Fibroblast of lung (primary cell): ENCODE measurements at places on chromosomes 5 and 9. TPM values are rescaled to one million over a fixed set of nuclear protein-coding genes. Genes with fewer than 3 reads are reported as not detected.
A peak's percentile ranks its signal among the peaks of the same experiment; 100 is the strongest.

S100Z gene
- not detected in 2 replicates for polyA plus RNA-seq

RAD17 gene
- polyA plus RNA-seq = 14.9 and 16.3 TPM in 2 replicates

CEMIP2 gene
- polyA plus RNA-seq = 35.1 and 38.7 TPM in 2 replicates

PAPPA gene
- 5.0 and 8.8 TPM in 2 replicates for polyA plus RNA-seq

OR13C3 gene
- polyA plus RNA-seq = not detected in 2 replicates

CDKN2B-AS1 gene
- 1.1 and 1.7 TPM in 2 replicates for polyA plus RNA-seq

DNA sequence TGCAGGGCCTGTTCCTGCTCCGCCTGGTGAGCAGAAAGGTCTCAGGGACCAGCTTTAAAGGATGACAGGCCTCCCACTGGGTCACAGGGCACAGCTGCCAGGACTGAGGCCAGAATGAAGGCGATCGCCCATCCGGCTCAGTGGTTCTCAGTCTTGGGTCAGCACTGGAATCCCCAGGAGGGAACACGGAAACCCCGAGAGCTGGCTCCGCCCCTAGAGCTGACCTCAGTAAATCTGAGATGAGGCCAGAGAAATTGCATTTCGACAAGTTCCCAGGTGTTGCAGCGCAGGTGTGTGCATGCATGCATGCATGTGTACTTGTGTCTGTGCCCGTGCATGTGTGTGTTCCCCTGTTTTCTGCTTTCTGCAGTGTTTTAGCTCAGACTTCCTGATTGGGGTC is 47.2 kb upstream of the KCNMB1 start:
- no peak overlapping the region for H3K4me3 ChIP-seq
- H3K4me1 ChIP-seq = no peaks in the 10 kb centered on the region
- H3K27ac ChIP-seq = no peak overlapping the region
- DNase-seq = no peak
- H3K27me3 ChIP-seq = no peaks in the 10 kb centered on the region

DNA sequence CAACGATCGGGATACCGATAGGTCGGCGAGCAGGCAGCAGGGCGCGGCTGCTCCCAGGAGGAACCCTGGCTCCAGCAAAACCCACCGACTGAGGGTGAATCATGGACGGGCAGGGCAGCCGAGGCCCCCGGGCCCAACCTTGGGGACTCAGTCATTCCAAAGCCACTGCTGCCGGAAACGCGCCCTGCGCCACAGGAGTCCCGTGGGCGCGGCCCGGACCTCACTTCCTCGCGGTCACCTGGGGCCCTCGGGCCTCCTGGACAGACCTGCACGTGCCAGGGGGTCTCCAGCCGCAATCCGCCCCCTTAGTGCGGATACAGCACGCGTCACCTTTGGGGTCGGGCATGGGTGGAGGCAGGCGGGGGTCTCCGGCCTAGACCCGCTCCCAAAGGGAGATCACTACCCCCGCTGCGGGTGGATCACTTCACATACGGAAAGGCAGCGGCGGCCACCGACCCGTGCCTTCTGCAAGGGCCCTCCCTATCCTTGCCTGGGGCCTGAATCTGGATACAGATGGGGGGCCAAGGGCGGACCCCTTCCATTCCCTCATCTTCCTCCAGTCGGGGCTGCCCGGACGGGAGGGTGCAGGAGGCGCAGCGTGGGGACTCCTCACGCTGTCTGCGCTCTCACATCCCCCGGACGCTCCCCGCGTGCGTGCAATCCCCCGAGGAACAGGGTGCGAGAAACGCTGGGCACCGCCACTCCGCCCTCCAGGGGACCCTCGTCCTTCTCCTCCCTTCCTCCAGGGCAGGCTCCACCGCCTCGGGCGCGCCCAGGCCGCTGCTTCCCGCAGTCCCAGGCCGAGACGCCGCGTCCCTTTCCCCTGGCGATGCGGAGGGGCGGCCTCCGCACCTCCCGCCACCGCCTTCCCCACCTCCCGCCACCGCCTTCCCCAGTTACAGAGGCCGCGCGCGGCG is 586 bp downstream of the TXN start:
- H3K36me3 ChIP-seq = no peaks in the 10 kb centered on the region
- peak; percentile 15 for DNase-seq
- H3K4me1 ChIP-seq = peaks cover 6% of the 10 kb centered on the region

- H3K27ac ChIP-seq = no peak overlapping the region
- H3K27me3 ChIP-seq = peaks cover 3% of the 10 kb centered on the region
- no peaks in the 10 kb centered on the region for H3K36me3 ChIP-seq
- no peak for DNase-seq
- no peaks in the 10 kb centered on the region for H3K4me1 ChIP-seq
These were observed 32.9 kb downstream of the FAM163B start for GRCh38 chr9:133576031-133576874.

DNA sequence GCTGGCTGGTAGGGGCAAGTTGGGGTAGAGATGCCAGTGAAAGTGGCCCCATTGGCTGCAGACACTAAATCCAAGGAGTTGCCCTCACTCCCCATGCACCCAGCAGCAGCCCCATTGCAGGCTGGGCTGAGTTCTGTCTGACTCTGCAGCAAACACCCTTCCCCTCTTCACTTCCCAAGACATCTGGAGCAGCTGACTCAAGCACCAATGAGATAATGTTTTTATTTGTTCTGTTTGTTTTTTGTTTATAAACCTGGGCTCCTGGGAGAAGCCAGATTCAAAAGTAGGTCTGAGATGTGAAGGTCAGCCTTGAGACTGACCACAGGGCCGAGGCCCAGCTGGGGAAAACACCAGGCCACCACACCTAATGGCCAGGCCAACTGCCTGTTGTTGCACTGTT is 545.9 kb upstream of the KLF4 start:
- peak overlapping the region; percentile 48 for H3K27ac ChIP-seq
- no peak overlapping the region for H3K4me3 ChIP-seq
- H3K27me3 ChIP-seq = no peaks in the 10 kb centered on the region
- DNase-seq = no peak

- no peaks in the 10 kb centered on the region for H3K4me1 ChIP-seq
- no peak overlapping the region for H3K27ac ChIP-seq
- DNase-seq = peak; percentile 69
- no peaks in the 10 kb centered on the region for H3K36me3 ChIP-seq
These were observed 144.9 kb downstream of the MYO10 start for GRCh38 chr5:16791036-16791705.

DNA sequence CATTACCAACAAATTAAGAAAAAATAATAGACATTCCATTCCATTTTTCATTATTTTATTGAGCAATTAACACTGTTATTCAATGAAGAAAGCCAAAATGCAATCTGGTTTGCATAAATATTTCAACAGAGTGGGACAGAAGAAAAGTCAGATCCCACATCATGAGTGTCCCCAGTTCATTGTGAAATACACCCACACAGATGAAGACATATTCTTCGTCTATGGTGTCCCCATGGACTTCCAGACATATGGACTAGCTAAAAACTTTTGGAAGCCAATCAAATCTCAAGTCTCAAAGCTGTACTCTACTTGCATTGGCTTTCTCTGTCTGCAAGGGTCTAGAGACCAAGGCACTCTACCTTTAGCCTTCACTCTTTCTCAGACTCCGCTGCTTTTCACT is 194.3 kb downstream of the SEMA5A start:
- H3K27ac ChIP-seq = no peak overlapping the region
- peaks cover 11% of the 10 kb centered on the region for H3K4me1 ChIP-seq
- DNase-seq = no peak

GRCh38 chr5:39896706-39897105 is 471.9 kb upstream of the DAB2 start:
- DNase-seq = no peak
- H3K4me1 ChIP-seq = no peaks in the 10 kb centered on the region
- no peak overlapping the region for H3K4me3 ChIP-seq

DNA sequence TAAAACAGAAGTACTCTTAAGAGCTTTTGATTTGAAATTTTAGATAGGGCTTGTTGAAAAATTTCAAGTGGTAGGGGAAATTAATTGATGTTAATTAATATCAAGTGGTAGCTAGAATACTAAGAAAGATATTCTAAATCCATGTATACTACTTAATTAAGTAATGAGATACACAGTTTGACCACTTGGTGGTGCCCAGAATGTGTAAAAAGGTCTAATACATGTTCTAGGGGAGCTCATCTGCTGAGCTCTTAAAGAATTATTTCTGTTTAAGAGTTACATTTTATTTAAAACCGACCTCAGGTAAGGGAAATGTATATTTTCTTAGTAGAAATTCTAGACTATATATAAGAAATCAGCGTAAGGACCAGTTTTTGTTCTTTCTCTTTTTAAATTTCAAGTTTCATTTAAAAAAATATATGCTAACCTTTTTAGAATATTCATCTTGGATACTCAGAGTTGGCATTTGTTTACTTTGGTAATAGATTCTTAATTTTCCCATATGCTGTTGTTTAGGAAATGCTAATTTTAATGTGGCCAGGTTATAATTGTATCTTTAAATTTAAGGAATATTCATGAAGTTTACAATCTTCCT is 61.5 kb downstream of the LNPEP start:
- H3K4me1 ChIP-seq = no peaks in the 10 kb centered on the region
- H3K27ac ChIP-seq = no peak overlapping the region
- peak; percentile 58 for DNase-seq
- no peaks in the 10 kb centered on the region for H3K36me3 ChIP-seq

GRCh38 chr9:15295761-15296405 is 11.1 kb downstream of the TTC39B start:
- peak; percentile 72 for DNase-seq
- H3K4me1 ChIP-seq = peaks cover 14% of the 10 kb centered on the region
- no peaks in the 10 kb centered on the region for H3K36me3 ChIP-seq
- no peaks in the 10 kb centered on the region for H3K27me3 ChIP-seq
- peak overlapping the region; percentile 84 for H3K27ac ChIP-seq

DNA sequence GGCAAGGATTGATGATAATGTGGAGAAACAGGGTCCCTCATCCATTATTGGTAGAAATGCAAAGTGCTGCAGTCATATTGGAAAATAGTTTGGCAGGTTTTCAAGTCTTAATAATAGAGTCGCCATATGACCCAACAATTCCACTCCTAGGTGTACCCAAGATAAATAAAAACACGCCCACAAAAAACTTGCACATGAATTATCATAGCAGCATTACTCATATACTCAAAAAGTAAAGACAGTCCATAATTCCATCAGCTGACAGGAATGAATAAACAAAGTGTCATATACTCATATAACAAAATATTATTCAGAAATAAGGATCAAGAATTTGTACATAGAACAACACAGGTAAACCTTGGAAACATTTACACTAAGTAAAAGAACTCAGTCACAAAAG is 242.9 kb upstream of the FTMT start:
- no peak overlapping the region for H3K4me3 ChIP-seq
- H3K4me1 ChIP-seq = no peaks in the 10 kb centered on the region

- no peaks in the 10 kb centered on the region for H3K27me3 ChIP-seq
- no peak overlapping the region for H3K27ac ChIP-seq
- no peak overlapping the region for H3K4me3 ChIP-seq
- no peaks in the 10 kb centered on the region for H3K4me1 ChIP-seq
- no peaks in the 10 kb centered on the region for H3K36me3 ChIP-seq
These were observed 88.1 kb downstream of the ITGA1 start for GRCh38 chr5:52875827-52876226.

- no peak overlapping the region for H3K27ac ChIP-seq
- H3K27me3 ChIP-seq = no peaks in the 10 kb centered on the region
- peak; percentile 40 for DNase-seq
- H3K36me3 ChIP-seq = peaks cover 5% of the 10 kb centered on the region
- H3K4me1 ChIP-seq = no peaks in the 10 kb centered on the region
These were observed 24.0 kb downstream of the NNT start for GRCh38 chr5:43627028-43627427.

GRCh38 chr9:87075537-87075936 is 128.2 kb upstream of the GAS1 start:
- no peaks in the 10 kb centered on the region for H3K27me3 ChIP-seq
- no peak overlapping the region for H3K4me3 ChIP-seq
- no peak for DNase-seq
- H3K27ac ChIP-seq = no peak overlapping the region
- H3K4me1 ChIP-seq = no peaks in the 10 kb centered on the region
- H3K36me3 ChIP-seq = no peaks in the 10 kb centered on the region

DNA sequence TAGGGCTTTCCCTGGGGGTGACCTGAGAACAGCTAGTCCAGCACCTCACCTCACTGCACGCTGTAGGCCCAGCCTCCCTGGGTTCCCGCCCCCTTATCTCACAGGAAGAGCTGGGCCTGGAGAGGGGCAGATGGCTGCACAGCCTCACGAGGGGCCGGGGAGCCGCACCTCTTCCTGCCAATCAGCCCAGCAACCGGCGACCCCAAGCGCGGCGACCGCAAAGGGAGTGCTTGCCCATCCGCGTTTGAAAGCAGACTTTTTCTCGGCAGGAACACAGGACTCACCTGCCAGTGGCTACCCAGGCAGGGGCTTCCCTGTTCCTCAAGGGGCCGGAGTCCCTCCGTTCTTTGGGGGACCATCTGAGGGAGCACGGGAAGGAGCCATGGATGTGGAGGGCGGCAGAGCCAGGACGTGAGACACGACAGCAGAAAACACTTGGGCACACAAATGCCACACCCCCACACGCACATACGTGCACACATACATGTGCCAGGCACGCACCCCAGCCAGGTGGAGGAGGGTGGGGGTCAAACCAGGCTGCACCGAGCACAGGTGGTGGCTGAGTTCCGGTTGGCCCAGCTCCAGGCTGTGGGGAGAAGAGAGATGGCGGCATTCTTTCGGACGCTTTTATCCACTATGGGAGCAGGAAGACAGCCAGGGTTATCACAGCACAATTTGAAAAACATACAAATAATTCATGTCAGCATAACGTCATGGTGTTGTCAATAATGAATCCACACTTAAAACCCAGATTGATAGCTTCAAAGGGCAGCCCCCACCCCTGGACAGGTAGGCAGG is 11.3 kb downstream of the TMEM250 start:
- no peaks in the 10 kb centered on the region for H3K36me3 ChIP-seq
- H3K27ac ChIP-seq = no peak overlapping the region
- peaks cover 18% of the 10 kb centered on the region for H3K4me1 ChIP-seq
- no peak overlapping the region for H3K4me3 ChIP-seq
- no peaks in the 10 kb centered on the region for H3K27me3 ChIP-seq

DNA sequence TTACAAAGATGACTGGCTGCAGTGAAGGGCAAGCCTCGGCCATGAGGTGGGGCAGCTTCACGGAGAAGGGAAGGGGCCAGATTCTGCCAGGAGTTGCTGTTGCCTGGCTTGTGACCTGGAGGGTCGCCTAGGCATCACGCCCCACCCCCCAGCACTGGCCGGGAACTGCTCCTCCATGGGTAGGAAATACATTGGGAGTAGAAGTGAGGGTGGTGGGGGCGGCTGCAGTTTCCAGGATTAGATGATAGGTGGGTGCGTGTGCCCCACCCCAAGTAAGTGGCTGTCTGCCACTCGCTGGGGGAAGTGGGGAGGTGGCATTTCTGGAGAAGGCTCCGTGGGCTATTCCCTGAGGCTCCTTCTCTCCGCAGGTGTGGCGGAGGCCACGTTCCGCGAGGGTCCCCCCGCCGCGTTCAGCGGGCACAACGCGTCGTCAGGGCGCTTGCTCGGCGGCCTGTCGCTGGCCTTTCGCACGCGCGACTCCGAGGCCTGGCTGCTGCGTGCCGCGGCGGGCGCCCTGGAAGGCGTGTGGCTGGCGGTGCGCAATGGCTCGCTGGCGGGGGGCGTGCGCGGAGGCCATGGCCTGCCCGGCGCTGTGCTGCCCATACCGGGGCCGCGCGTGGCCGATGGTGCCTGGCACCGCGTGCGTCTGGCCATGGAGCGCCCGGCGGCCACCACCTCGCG is 16.9 kb downstream of the CRB2 start:
- no peaks in the 10 kb centered on the region for H3K36me3 ChIP-seq
- peaks cover 37% of the 10 kb centered on the region for H3K27me3 ChIP-seq
- no peak overlapping the region for H3K27ac ChIP-seq

GRCh38 chr5:91840412-91840811 is 457.3 kb upstream of the ARRDC3 start:
- no peak overlapping the region for H3K27ac ChIP-seq
- no peaks in the 10 kb centered on the region for H3K4me1 ChIP-seq
- DNase-seq = no peak
- no peak overlapping the region for H3K4me3 ChIP-seq
- H3K27me3 ChIP-seq = no peaks in the 10 kb centered on the region
- no peaks in the 10 kb centered on the region for H3K36me3 ChIP-seq
